ENCODE measurements at places on chromosomes 1 and 21.

DNA sequence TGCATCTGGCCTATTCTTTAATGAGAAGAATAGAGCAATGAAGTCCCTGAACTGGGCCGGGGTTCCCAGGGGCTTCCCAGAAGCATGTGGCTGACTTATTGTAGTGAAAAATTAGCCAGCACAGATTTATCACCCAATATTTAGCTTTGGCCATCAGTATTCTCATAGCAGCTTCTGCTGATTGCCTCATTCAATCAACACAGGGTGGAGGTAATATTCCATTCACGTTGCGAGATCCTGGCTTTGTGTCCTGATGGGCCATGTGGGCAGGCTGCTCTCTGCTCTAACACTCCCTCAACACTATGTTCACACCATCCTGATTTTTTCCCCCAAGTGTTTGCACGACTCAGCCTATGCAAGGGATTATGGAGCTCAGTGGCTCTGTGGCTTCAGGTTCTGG lies 21.5 kb upstream of the LAMTOR5 start:
- no peak for DNase-seq

DNA sequence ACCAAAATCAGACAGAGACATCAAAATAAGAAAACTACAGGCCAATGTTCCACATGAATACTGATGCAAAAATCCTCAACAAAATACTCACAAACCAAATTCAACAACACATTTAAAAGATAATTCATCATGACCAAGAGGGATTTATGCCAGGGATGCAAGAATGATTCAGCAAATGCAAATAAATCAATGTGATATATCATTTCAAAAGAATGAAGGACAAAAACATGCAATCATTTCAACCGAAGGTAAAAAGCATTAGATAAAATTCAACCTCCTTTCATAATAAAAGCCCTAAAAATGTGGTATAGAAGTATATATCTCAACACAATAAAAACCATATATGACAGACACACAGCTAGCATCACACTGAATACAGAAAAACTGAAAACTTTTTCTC lies 81.5 kb upstream of the LYPLAL1 start:
- DNase-seq: no peak

GRCh38 chr1:191851799-191852595 lies 306.3 kb upstream of the RGS18 start:
- DNase-seq: no peak

- DNase-seq: no peak
Observed at GRCh38 chr1:237235091-237235490, 193.1 kb downstream of the RYR2 start.

DNA sequence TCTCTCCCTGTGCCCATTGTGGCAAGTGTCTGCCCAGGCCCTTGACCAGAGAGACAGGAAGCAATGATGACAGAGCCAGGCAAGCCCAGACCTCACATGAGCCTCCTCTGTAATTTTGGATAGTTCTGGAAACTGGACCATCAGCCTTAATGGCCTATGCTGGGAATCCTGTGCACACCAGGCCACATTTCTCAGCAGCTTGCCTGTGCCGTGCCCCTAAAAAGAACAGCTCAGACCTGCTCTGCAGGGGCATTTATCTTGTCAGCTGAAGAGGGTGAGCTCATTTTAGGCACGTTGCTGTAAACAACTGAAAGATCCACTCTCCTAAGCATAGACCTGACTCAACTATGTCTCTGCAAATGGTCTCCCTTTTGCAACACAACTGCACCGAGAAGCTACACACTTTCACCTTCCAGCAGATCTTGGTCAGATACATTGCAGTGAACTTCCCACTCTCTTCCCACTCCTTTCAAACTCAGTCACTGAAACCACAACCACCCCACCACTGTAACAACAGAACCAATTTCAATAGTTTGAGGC lies 53.5 kb upstream of the BACH1 start:
- DNase-seq: no peak

- DNase-seq: no peak
Observed at GRCh38 chr21:42403611-42404231, at the start of gene UBASH3A. Gene UBASH3A (plus strand): TSS chr21:42403902. CDS start chr21:42403946, 44 bp downstream.

DNA sequence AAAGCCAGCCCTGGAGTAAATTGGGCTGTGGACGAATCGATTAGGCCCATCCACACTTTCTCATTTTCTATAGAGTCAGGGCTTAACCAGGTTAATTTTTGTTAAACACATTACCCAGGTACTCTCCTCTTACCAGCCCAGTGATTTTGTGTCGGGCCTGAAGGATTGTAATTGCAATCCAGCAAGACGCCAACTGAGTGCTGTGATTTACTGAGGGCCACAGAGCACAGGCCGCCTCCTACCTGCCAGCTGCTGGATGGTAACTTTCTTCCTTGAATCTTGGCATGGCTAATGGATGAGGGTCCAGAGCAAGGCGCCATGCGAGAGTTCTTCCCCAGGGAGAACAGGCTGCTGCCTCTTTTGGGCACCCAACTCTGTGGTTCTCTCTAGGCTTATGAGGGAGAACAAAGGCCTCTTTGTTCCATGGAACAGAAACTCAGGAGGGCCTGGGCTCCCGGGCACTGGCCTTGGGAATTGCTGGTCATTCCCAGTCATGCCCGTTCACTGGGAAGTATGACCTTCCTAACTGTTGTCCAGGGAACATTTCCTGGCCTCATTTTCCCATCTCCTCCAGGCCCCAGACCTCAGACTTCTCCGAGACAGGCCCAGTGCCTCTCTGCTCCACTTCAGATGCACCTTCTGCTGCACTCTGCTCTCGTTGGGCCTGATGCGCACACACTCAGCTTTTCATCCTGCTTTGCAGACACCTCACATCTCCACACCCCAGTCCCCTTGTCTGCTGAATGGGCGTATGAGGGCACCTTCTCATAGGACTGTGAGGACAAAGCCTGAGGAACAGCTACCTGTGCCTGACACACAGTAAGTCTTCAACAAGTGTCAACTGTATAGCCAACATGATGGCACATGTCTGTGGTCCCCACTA lies 57.3 kb downstream of the SYF2 start:
- no peak for DNase-seq

GRCh38 chr1:226751703-226752102 lies 12.6 kb upstream of the ITPKB start:
- DNase-seq: no peak

DNA sequence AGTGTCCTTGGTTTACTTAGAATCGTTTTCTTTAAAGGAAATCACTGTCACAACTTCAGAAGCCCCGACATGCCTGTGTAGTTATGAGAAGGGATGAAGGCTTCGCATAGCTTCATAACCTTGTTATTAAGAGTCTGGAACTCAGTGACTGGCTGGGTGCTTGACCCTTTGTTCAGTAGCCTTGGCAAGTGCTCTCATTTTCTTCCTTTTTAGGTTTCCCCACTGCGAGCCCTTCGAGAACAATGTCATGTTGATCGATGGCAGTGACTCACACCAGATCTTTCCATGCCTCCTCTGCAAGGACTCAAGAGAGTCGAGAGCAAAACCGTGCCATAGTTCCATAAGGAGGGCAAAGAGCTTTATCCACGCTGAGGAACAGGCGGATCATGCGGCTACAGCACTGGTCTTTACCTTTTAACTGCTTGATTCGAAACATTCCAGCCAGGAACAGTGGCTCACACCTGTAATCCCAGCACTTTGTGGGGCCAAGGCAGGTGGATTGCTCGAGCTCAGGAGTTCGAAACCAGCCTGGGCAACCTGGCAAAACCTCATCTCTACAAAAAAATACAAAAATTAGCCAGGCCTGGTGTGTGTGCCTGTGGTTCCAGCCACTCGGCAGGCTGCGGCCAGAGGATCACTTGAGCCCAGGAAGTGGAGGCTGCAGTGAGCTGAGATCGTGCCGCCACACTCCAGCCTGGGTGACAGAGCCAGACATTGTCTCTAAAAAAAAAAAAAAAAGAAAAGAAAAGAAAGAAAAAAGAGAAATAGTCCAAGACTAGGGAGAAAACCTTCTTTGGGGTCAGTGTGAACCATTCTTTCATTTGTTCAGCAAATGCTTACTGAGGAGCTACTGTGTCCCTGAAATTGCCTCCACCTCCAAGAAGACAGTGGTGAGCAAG lies 95.4 kb upstream of the ERRFI1 start:
- no peak for DNase-seq

DNA sequence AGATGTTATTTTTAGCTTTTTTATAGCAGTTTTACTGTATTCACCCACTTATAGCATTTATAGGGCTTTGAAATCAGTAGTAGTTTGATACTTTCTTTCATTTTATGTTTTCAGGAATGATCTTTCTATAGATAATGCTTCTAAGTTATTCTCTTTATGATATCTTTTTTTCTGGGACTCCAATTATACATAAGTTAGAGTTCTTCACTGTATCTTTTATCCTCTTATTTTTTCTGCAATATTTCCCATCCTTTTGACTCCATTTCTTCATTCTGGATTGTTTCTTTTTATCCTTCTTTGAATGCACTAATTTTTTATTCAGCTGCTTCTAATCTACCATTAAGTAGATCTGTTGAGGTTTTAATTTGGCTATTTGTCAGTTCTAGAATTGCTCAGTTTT lies 73.1 kb downstream of the FMN2 start:
- DNase-seq: no peak

- no peak for DNase-seq
Observed at GRCh38 chr1:22731924-22732720, 21.5 kb downstream of the EPHB2 start.

- DNase-seq: no peak
Observed at GRCh38 chr1:154479764-154480421, 22.1 kb upstream of the TDRD10 start.

- DNase-seq: no peak
Observed at GRCh38 chr1:47722909-47723580, 274.1 kb downstream of the TRABD2B start.

GRCh38 chr21:44983421-44984206 lies 43.8 kb downstream of the SLX9 start:
- DNase-seq: no peak

- no peak for DNase-seq
Observed at GRCh38 chr1:33326785-33327184, 5.9 kb upstream of the A3GALT2 start.

- DNase-seq: no peak
Observed at GRCh38 chr1:112686417-112686816, 12.0 kb downstream of the MOV10 start.

DNA sequence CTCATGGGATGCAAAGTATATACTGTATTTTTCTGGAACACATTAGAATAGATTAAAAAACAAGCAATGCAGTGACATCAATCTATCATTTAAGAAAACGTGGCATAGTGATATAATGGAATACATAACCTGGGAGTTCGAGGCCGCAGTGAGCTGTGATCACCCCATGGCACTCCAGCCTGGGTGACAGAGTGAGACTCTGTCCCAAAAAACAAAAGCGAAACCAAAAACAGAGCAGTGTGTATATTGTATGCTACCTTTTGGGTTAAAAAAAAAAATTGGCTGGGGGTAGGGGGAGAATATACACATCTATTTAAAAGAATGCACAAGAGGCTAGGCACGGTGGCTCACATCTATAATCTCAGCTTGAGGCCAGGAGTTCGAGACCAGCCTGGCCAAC lies 13.5 kb downstream of the SLC2A1 start:
- no peak for DNase-seq

DNA sequence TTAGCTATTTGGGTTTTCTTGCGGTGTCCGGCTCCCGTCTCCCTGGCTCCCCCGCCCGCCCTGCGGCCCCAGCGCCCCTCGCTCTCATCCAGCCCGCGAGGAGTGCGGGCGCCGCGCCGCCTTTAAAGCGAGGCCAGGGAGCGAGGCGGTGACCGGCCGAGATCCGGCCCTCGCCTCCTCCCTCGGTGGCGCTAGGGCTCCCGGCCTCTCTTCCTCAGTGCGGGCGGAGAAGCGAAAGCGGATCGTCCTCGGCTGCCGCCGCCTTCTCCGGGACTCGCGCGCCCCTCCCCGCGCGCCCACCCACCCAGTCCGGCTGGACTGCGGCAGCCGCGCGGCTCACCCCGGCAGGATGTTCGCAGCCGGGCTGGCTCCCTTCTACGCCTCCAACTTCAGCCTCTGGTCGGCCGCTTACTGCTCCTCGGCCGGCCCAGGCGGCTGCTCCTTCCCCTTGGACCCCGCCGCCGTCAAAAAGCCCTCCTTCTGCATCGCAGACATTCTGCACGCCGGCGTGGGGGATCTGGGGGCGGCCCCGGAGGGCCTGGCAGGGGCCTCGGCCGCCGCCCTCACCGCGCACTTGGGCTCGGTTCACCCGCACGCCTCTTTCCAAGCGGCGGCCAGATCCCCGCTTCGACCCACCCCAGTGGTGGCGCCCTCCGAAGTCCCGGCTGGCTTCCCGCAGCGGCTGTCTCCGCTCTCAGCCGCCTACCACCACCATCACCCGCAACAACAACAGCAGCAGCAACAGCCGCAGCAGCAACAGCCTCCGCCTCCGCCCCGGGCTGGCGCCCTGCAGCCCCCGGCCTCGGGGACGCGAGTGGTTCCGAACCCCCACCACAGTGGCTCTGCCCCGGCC lies 492 bp downstream of the HLX start:
- DNase-seq: no peak

DNA sequence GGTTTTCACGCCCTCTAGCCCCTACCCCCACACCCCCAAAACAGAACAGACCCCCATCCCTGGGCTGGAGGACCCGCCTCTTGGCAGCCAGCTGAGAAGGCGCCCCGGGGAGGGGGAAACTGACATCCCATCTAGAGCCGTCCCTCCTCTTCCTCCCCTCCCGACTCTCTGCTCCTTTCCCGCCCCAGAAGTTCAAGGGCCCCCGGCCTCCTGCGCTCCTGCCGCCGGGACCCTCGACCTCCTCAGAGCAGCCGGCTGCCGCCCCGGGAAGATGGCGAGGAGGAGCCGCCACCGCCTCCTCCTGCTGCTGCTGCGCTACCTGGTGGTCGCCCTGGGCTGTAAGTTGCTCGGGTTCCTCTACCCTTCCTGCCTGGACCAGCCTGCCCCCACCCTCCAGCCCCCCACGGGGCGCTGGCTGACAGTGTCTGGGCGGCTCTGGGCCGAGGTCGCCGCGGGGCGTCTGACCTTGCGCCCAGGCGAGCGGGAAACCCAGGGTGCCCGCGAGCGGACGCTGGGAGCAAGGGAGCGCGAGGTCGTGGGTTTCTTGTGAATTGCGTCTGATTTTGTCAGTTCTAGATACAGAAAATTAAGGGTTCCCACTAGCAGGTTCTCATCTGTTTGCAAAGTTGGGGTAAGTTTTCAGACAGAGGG lies 618 bp downstream of the JAM2 start:
- DNase-seq: no peak

DNA sequence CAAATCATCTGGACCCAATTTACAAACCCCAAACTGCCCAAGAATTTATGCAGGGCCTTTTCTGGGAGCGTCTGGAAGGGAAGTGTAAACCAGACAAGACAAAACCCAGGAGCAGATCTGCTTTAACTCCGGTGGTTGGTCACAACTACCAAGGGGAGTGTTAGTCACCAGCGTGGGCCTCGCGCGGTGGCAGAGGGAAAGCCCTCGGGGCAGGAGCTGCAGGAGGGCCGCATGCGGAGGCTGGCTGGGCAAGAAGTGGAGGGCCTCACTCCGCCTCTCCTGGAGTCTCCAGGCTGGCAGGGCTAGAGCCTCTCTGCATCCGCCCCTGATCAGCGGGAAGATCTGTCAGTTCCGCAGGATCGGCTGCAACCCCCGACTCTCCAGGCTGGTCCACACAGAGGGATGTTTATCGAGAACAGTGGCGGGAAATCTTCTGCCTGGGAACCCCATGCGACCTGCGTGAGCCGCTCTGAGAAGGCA lies 2.0 kb downstream of the COL24A1 start:
- DNase-seq: no peak

- no peak for DNase-seq
Observed at GRCh38 chr1:154159554-154159953, 4.7 kb upstream of the NUP210L start.
